Stimulated activated CD8-positive, alpha-beta memory T cell treated with anti-CD3 and anti-CD28 coated beads, Interleukin-12 subunit alpha, Interleukin-12 subunit beta, amount 100 ng/mL, for 4 hours (primary cell): ENCODE measurements at places on chromosomes 11 and 22.

DNA sequence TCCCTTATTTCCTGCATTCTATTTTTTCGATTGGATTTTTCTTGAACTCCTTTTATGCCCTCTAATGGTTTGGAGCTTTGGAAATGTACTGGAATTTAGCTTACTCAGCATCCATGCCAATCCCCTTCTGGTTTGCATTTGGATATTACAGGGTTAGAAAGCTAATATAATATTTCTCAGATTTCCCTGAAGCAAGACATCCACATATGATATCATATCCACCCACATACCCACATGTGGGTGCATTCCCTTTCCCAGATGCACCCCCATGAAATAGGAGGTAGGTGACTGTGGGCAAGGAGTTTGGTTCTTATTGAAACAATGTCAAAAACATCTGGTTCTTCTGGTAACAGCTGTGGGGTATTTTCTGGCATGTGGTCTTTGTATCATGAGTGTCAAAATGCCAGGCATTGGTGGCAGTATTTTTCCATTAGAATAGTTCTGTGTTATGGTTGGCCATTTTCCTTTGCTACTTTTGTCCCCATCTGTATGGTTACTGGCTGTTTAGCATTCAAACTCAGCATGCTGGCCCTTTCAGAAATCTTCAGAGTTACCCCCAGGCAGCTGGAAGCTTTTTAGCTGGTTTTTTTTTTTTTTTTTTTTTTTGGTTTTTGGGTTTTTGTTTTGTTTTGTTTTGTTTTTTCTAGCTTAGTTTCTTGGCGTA lies 32.7 kb upstream of the DDX10 start:
- DNase-seq = no peak

- DNase-seq = no peak
These were observed 354.8 kb upstream of the LUZP2 start for GRCh38 chr11:24142062-24142461.

DNA sequence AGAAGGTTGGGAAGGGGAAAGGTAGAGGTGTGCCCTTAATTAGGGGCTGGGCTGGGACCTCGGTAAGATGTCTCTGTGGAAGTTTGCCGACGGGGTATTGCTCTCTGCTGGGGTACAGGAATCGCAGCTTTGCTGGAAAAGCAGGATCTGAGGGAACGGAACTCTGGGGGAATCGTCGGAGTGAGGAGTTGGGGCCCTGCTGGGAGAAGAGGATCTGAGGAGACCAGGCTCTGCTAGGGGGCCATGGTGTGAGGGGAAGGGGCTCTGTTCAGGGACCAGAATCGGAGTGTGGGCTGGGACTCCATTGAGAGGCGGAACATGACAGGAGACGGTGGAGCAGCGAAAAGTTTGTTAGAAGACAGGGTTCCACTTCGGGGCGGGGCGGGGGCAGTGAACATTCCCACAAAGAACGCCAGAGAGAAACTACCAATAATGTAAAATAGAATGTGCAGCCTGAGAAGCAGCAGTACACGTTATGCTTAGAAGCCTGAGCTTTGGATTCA lies 456 bp downstream of the AAMDC start:
- DNase-seq = no peak

- peak; percentile 10 for DNase-seq
These were observed 38.8 kb downstream of the NUMA1 start for GRCh38 chr11:72041364-72042063.

GRCh38 chr11:91312541-91312940 lies 912.1 kb upstream of the FAT3 start:
- DNase-seq = no peak

- DNase-seq = no peak
These were observed 43.8 kb upstream of the API5 start for GRCh38 chr11:43267856-43268580.

DNA sequence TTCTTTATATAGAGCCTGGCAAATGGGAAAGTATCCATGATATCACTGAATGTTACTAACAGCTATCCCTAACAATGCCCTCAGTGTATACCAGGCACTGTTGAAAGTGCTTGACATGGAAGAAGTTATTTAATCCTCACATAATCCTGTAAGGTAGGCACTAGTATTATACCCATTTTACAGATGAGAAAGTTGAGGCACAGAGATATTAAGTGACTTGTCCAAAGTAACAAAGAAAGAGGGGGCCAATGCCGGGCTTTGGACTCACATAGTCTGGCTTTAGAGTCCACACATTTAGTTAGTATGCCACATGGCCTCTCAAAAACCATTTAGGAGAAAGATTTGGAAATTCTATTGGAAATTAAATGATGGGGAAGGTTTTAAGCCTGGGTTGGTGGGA lies 220.8 kb upstream of the PLET1 start:
- no peak for DNase-seq

GRCh38 chr11:134519788-134520187 lies 107.7 kb upstream of the B3GAT1 start:
- DNase-seq = no peak

- no peak for DNase-seq
These were observed 108.8 kb downstream of the GRIA4 start for GRCh38 chr11:105718641-105719040.
